Posterior vena cava (tissue), 2 donors: ENCODE measurements at places on chromosomes 5 and 9. TPM values are rescaled to one million over a fixed set of nuclear protein-coding genes. Genes with fewer than 3 reads are reported as not detected.
A peak's percentile ranks its signal among the peaks of the same experiment; 100 is the strongest.

The TMEFF1 gene
- total RNA-seq: 0.37 TPM

The SLC2A6 gene
- 4.0 TPM for total RNA-seq

The FCN2 gene
- total RNA-seq: not detected

The CARTPT gene
- not detected for total RNA-seq

The INSL6 gene
- not detected for total RNA-seq

DNA sequence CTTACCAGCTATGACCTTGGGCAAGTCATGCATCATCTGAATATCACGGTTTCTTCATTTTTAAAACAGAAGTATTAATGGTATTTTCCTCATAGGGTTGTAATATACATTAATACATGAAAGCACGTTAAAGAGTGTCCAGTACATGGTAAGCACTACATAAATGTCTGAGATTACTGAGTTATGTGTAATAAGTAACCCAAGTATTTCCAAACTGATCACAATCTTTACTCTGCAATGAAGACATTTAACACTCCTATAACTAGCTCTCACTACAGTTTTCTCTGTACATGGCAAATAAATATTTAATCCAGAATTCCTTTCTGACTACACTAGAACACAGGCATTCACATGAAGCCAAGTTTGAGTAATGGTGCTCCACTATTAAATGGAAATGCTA is 4.0 kb downstream of the GLDC start:
- no peak for DNase-seq

DNA sequence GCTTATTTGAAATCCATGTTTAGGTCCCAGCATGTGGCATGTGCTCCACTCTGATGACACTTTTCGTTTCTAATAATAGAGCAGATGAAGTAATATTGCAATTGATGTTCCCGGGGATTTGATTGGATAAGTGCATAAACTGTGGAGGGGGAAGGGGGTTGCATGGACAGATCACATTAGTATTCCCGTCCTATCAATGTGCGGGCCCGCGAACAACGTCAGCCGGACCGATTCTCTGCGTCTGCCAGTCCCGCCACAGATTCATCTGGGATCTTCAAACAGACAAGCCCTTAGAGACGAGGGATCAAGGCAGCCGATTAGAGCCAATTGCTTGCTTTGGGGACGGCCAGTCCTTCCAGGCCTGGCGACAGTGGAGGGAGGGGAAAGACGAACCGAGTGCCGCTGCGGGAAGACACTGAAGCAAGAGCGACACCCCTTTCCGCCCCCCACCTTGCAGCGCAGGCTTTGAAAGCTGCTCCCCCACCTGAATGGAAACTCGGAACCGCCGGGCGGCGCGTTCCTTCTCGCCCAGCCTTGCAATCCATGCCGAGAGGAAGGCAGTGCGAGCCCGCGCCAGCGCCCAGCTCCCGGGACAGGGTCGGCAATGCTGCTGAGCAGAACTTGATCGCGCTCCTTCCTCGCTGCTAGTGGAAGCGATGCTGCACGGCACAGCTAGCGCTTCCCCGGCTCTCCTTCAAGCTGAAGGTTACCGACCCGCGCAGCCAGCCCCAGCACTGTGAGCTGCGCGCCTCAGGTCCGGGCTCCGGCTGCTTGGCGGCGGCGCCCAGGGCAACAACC is at the start of gene RGS7BP:
Gene RGS7BP, plus strand, starts transcription at position 247 of the 798 bp plus-strand sequence. CDS start 610 bp downstream, outside the sequence.
- DNase-seq: peak; percentile 87

GRCh38 chr5:128965638-128966302 is 482 bp downstream of the SLC27A6 start:
- DNase-seq: peak; percentile 80

- no peak for DNase-seq
Observed at GRCh38 chr9:27726244-27727081, 153.2 kb upstream of the C9orf72 start.

DNA sequence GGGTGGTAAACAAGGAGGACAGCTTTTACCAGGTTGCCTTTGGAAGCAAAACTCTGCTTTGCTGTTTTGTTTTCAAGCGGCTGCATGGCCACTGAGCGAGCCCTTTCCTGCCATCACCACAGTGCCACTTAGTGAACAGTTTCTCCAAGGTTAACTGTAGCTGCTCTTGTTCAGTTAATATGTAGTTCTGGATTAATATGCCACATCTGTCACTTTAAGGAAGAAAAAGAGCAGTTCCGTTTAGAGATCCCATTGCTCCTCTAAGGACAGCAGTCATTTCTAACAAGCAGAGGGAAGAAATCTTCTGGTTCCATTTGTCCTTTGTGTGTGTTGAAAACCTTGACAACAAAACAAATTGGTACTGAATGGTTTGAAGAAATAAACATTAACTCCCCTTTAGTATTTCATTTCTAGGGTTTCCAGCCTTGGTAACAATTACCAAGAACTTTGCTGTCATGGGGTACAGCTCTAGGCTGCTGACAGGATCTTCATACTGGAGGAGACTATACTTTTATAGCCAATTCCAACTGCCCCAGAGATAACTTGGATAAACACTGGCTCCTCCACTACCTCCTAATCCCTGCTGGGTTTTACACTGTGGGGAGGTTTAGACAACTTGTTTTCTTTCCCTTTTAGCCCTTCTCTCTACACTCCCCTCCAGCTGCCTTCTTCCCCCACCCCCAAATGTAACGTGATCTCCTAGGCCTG is 10.3 kb upstream of the ABL1 start:
- no peak for DNase-seq

DNA sequence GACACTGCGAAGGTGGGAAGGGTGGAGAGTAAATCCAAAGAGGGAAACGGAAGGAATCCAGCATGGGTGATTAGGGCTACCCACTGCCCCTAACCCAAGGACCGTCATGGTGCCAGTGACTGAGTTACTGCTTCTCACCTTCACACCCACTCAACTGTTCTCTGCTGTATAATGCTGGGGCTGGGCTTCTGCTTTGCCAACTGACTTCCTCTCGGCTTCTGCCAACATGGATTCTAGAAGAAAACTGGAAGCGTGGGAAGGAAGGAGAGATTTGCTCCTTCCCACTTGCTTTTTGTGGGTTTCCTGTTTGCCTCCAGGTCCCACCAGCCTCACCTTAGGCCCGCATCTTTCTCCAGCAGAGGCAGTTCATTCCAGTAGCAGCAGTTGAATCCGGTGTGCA is 153.5 kb upstream of the RAI14 start:
- DNase-seq: no peak

DNA sequence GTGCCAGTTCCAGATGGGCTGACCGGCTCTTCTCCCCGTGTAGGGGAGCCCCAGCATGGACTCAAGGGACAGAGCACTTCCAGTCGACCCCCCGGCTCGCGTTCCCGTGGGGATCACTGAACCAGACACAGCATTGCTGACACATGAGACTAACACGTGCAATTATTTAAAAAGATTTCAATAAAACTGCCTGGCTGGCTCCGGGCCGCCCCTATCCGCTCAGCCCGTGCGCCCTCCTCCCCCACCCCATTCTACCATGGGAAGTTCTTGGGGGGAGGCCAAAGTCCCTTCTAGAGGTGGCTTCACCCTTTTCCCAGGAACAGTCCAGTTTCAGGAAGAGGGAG is 4.7 kb downstream of the TESK1 start:
- DNase-seq: no peak

- no peak for DNase-seq
Observed at GRCh38 chr9:75894566-75894965, 4.1 kb downstream of the PCSK5 start.

- DNase-seq: no peak
Observed at GRCh38 chr9:129602598-129603415, 18.1 kb downstream of the C9orf50 start.

DNA sequence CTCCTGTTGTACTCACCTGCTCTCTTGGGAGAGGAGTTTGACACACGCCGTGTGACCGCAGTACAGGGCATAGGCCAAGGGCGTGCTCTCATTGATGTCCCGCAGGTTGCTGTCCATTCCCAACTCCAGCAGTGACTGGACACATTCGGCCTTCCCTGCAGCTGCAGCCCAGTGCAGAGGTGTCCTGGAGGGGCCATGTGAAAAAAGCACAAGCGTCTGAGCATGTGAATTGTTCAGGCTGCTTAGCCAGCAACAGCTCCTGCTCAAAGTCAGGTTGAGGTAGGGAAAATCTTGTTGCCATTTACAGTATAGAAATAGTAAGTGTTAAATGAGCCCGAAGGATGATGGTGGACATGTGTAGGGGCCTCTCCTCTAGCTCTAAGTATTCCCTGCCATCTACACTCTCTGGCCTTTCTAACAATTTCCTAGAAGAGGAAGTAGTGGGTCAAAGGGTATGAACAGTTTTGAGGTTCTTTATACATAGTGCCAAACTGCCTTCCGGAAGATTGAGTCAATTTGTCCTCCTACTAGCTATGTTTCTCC is 116.5 kb downstream of the ANKRD55 start:
- DNase-seq: no peak

GRCh38 chr5:65923339-65923738 is 3.0 kb upstream of the ERBIN start:
- no peak for DNase-seq

DNA sequence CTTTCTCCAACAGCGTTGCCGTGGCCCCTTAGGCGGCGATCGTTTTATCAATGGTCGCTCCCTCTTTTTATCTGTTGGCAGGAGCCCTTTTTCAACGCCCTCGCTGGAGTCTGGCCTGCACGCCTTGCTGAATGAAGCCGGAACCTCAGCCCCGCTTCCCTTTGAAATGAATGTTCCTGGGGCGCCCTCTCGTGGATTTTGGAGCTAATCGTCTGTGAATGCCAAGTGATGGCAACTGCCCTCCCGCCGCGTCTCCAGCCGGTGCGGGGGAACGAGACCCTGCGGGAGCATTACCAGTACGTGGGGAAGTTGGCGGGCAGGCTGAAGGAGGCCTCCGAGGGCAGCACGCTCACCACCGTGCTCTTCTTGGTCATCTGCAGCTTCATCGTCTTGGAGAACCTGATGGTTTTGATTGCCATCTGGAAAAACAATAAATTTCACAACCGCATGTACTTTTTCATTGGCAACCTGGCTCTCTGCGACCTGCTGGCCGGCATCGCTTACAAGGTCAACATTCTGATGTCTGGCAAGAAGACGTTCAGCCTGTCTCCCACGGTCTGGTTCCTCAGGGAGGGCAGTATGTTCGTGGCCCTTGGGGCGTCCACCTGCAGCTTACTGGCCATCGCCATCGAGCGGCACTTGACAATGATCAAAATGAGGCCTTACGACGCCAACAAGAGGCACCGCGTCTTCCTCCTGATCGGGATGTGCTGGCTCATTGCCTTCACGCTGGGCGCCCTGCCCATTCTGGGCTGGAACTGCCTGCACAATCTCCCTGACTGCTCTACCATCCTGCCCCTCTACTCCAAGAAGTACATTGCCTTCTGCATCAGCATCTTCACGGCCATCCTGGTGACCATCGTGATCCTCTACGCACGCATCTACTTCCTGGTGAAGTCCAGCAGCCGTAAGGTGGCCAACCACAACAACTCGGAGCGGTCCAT is 10.0 kb downstream of the S1PR3 start:
- peak; percentile 96 for DNase-seq

GRCh38 chr9:116943970-116944369 is 256.9 kb downstream of the TRIM32 start:
- DNase-seq: no peak

DNA sequence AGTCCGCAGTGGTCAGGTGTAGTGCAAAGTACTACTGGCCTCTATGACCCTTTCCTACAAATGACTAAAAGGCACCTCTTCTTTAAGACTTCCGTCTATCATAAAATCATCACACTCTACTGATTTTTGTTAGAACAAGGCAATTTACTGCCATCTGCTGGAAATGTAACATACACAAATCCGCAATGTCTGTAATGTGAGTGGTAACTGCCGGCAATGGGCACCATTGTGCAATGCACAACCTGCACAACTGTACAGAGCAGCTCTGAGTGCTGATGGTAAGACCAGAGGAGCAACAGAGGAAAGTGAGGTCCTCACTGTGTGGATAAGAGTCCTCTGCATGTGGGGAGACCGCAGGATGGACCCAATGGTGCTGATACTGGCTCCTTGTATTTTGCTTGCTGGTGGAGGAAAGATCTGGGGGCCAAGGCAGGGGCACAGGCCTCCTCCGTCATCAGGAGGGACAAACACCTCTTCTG is 103.7 kb downstream of the ATPSCKMT start:
- DNase-seq: no peak

DNA sequence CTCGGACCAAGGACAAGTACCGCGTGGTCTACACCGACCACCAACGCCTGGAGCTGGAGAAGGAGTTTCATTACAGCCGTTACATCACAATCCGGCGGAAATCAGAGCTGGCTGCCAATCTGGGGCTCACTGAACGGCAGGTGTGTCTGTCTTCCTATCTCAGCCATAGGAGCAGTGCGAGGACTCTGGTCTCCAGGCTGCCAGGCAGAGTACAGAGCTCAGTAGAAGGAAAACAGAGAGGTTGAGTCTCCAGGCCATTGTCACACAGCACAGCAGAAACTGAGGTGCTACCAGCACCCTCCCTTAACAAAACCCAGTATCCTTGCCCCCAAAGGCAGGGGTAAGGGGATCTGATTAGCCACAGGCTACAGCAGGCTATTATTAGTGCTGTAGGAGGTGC is 7.1 kb upstream of the SLC6A7 start:
- DNase-seq: no peak

DNA sequence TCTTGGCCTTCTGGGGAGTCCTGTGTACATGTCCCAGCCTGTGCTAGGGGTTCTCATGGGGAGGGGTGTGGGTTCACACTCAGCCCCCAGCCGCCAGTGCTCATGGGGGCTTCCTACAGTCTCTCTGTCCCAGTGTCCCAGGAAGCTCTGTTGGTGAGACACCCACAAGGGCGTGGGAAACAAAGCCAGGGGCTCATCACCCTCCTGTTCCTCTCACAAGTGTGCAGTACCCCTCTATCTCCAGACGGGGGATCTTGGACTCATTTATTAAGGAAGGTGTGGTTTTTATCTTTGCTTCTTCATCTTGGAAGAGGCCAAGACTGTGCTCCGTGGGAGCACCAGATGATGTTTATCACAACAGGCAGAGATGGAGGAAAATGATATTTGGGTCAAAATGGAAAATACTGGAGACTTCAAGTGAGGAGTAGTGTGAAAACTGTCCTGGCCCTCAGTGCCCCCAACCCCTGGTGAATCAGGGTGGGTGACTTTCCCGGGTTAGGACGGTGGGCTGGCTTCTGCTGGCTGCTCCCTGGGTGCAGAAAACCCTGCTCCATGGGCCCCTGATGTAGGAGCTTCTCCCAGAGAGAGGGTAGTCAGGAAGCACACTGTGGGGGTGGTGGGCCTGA is 15.2 kb downstream of the TMEM171 start:
- DNase-seq: no peak

GRCh38 chr9:37917801-37918664 is 14.1 kb upstream of the SLC25A51 start:
- DNase-seq: peak; percentile 76

GRCh38 chr9:116325924-116326323 is 172.3 kb downstream of the PAPPA start:
- no peak for DNase-seq

DNA sequence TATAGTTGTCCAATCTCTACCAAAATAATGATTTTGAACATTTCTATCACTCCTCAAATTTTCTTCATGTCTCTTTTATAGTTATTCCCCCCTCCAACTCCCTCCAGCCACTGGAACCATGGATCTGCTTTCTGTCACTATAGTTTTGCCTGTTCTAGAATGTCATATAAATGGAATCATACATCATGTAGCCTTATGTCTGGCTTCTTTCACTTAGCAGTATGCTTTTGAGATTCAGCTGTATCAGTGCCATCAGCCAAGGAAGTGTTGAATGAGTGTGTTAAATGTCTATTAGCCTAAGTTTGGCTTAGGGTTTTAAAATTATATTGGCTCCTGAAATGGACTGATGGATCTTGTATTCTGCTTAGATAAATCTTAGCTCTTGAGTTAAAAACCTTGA is 36.0 kb downstream of the UBE2D2 start:
- no peak for DNase-seq
